Upper lobe of left lung (tissue), 6 donors: ENCODE measurements at places on chromosomes 5 and 9. TPM values are rescaled to one million over a fixed set of nuclear protein-coding genes. Genes with fewer than 3 reads are reported as not detected.

DNA sequence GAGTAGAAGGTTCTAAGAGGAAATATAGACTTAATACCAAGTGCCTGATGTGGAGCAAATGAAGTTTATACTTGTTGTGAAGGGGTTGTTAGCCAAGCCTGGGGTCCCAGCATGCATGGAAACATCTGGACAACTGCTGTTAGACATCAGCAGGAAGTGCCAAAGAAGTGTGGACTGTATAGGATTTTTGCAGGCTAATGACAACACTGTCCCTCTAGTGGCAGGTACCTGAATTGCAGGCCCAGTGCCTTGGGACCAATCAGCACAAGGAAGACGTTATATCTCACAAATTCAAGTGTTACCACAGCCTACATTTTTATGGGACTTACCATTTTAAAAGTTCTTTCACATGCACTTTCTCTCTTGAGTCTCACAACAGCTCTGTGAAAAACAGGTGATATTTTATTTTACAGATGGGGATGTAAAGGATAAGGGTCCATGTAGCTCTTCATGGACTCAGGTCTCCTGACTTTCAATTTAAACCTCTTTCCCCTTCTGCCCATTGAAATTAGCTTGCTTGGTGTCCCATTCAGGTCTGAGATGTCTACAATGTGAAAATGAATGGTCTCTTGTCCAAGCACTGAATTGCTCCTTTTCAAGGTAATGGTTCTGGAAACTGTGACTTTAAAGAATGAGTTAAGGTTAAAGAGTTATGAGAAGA lies 89.0 kb upstream of the MAP1B start:
- H3K36me3 ChIP-seq: no peaks in the 10 kb centered on the region
- no peak overlapping the region for H3K27ac ChIP-seq
- DNase-seq: peak; percentile 29
- H3K4me3 ChIP-seq: no peak overlapping the region
- no peaks in the 10 kb centered on the region for H3K4me1 ChIP-seq

GRCh38 chr9:99680191-99680590 lies 141.5 kb upstream of the NR4A3 start:
- no peak overlapping the region for H3K27ac ChIP-seq
- H3K27me3 ChIP-seq: no peaks in the 10 kb centered on the region
- no peaks in the 10 kb centered on the region for H3K36me3 ChIP-seq
- H3K4me1 ChIP-seq: no peaks in the 10 kb centered on the region
- no peak for DNase-seq

The RNF183 gene
- 0.39 TPM for total RNA-seq

The COX7C gene
- total RNA-seq: 129 TPM

The ZFP37 gene
- 1.2 TPM for total RNA-seq
